ENCODE measurements at places on chromosomes 5 and 9.

GRCh38 chr5:111434800-111435199 is 77.5 kb downstream of the STARD4 start:
- no peak for DNase-seq

- no peak for DNase-seq
Measured at GRCh38 chr5:156326718-156327259, at the start of gene SGCD. Gene SGCD, plus strand, starts transcription at chr5:156327164.

DNA sequence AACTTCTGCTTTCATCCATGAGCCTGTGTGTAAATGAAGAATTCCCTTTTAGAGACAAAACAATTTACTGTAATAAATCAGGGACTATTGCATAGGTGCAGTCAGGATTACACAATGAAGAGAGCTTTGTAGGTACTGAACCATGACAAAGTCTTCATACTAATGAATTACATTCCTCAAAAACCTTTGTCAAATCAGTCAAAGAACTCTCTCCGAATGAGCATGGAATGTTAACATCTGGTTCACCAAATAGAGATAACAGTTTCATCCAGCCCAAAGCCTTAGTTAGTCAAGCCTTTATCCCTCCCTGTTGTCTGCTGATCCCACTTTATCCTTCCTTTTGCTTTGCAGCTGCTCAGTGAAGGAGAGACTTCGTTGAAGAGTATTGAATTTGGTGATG is 62.9 kb upstream of the DMRTA1 start:
- DNase-seq = no peak

DNA sequence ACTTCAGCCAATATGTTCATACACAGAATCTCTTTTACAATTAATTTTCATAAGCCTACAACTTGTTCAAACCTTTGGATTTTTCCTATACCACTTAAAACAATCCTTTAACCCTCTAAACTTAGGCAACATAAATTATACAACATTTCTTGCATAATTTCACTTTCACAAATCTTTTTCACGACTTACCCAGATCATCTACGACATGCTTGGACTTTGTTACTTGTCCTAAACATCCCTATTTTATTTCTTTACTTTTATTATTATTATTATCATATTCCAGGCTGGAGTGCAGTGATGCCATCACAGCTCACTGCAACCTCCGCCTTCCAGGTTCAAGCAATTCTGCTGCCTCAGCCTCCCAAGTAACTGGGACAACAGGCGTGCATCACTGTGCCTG is 68.0 kb downstream of the CACNA1B start:
- no peak for DNase-seq

DNA sequence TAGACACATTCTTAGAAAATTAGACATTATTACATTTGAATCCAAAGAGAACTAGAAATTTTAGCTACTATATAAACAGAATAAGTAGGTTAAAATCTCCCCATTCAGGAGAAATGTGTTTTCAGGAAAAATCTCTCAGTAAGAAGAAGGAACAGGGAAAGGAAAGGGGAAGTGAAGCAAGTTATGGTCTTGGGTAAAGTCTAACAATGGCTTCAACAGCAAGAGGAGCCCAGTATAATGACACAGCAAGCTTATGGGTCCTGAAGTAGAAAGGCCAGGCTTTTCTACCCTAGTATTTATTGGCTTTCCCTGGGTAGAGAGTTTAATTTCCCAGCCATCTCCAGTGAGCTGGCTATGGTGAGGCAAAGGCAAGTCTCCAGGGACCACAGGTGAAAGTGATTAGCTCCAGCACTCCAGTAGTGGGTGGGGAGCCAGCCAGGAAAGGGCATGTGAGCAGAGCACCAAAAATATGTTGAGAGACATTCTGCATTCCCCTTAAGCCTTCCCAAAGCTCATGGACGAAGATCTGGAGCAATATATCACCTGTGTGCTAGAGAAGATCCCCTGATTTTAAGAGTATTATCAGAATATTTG is 981.7 kb downstream of the NR2F1-AS1 start:
- peak; percentile 12 for DNase-seq

GRCh38 chr5:126777257-126777974 is 480 bp downstream of the LMNB1 start:
- no peak for DNase-seq

DNA sequence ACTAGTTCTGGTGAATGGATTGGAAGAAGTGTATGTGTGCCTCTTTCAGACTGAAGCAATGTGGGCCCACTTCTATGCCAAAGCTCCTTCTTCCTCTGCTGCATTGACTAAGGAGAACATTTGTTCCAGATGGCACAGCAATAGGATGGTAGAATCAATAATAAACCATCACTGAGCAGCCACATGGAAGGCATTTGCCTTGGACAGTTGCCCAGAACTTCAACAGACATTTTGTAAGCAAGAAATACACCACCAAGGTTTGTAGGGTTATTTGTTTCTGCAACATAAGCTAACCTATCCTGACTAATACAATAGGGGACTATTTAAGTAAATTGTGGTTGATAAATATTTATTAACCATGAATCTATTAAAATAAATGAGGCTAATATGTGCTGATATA is 37.7 kb upstream of the CSNK1G3 start:
- no peak for DNase-seq

DNA sequence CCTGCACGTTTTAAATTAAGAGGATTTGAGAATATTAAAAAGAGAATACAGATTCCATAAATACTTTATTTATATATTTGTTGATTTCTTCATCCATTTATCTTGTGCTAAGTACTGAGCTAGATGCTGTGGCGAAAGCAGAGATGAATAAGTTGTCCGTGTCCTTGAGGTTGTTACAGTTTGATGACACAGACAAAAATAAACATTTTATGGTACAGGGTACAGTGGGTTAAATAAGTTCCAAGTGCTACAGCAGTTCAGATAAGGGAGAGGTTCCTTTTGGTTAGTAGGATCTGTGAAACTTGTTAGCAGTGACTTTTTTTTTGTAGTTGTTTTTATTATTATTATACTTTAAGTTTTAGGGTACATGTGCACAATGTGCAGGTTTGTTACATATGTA is 50.2 kb downstream of the MACIR start:
- no peak for DNase-seq

DNA sequence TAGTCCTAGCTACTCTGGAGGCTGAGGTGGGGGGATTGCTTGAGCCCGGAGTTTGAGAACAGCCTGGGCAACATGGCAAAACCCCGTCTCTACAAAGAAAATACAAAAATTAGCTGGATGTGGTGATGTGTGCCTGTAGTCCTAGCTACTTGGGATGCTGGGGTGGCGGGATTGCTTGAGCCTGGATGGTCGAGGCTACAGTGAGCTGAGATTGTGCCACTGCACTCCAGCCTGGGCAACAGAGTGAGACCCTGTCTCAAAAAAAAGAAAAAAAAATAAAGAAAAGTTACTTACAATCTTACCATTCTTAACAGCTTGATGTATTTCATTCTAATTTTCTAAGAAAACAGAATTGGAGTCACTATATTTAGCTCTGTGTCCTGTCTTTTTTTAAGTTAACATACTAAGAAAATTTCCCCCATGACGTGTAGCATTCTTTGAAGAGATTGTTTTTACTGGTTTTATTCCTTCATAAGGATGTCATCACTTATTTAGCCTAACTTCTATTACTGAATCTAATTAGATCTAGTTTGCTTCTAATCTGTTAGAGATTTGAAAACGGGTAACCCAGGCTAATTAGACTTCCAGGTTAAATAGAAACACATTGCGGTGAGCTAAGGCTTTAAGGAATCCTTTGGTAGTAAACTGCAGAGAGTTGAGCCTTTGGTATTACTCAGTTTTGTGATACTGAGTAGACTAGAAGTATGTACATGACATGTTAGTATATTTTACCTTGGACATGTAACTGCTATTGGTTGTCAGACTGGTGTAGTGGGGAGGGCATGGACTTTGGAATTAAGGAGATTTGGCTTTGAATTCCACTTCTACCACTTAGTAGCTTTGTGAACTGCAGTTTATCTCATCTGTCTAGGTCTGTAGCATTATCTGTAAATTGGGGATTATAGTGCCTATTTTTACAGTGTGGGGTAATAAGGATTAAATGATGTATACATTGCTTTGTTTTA is 24.0 kb downstream of the HSPA4 start:
- no peak for DNase-seq
